ENCODE measurements at places on chromosomes 11 and 22. TPM values are rescaled to one million over a fixed set of nuclear protein-coding genes. Genes with fewer than 3 reads are reported as not detected.

LRRC56 gene
- total RNA-seq = 0.29 TPM

ZNF280B gene
- 0.96 TPM for total RNA-seq

KRTAP5-7 gene
- total RNA-seq = not detected

DNA sequence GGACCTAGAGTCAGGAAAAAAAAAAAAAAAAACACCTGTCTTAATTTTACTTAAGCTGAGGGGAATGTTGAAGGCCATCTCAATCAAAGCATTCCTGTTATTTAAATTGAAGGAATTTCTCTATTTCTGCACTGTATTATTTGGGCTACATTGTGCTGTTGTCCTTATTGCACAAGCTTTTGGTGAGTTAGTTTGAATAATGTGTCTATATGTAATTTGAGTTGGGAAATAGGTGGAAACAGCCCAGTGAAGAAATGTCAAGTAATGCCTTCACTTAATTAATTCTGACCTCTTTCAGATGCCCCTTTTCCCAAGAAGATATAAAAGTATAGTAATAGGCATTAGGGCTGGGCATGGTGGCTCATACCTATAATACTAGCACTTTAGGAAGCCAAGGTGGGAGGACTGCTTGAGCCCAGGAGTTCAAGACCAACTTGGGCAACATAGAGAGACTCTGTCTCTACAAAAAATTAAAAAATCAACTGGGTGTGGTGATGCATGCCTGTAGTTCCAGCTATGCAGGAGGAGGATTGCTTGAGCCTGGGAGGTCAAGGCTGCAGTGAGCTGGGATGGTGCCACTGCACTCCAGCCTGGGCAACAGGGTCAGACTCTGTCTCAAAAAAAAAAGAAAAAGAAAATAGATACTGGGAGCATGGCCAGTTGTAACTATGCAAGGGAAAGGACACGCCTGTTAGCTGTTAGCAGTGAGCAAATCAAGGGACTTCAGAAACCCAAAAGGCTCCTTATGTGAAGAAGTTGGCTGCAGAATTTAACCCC is 34.9 kb downstream of the OR10A6 start:
- no peak for DNase-seq

DNA sequence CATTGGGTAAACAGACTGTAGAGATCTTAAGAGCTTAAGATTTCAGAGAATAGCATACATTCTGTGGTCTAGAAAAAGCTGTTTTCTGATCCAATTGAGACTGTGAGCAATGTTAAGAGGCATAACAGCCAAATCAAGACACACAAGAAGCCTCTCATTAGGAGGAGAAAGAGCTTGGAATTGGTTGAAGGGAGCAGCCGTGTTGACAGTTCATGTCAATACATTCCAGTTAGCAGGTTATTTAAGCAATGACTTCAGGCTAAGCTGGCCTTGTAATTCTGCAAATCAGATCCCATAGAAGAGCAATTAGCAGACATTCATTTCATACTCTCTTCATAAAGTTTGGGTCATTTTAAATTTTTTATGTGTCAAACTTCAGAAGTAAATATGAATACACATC is 50.9 kb downstream of the ETS1 start:
- no peak for DNase-seq
